Stimulated activated CD8-positive, alpha-beta memory T cell treated with anti-CD3 and anti-CD28 coated beads, Interleukin-4, amount 100 ng/mL, for 4 hours (primary cell): ENCODE measurements at places on chromosomes 2 and 18.

DNA sequence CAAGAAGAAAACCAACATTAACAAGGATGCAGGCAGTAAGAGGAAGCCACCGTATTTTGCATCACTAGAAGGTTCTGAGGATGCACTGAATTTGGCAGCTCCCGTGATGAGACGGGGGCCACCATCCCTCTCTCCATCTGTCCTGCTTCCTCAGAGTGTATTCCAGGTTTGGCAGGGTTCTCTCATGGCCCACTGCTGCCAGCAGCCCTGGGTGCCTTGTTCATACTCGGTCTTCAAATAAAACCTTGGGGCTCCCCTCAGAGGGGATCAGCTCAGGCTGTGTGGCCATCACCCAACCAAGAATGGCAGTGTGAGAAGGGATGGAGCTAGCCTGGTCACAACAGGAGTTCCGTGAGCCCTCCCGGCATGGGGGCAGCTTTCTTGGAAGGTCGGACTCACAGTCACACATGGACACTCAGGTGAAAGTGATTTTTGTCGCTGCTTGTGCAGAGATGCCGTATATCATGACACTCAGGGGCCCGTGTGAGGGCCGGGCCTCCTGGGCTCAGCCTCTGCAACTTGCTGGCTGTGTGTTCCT is 12.8 kb upstream of the MBP start:
- no peak for DNase-seq

- no peak for DNase-seq
These were observed 152.8 kb upstream of the RIOK3 start for GRCh38 chr18:23300231-23300805.

- DNase-seq, result no peak
These were observed 304.4 kb upstream of the SLC39A10 start for GRCh38 chr2:195352581-195352980.

DNA sequence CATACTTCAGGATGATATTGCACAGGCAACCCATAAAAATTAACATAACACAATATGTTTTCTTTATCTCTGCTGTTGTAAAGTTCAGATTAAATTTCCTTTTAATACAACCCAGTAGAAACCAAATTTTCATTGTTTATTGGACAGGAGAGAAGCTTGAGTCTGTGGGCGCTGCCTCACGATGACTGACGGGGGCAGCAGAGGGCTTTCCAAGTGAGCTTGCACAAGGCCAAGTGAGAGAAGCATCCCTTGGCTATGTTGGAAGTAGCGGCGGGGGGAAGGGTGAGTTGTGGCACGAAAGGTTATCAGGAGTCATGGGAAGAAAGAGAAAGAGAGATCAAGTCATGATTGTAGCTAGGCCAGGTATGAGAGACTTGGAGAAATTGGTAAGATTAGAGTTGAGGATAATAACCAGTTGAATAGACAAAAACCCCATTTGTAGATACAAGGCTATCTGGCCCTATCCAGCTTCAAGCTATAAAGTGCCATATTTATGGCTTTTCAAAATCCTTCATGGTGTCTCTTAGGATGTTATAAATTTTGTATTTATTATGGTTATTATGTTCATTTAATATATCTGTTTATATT is 413.7 kb upstream of the FAM98A start:
- no peak for DNase-seq

DNA sequence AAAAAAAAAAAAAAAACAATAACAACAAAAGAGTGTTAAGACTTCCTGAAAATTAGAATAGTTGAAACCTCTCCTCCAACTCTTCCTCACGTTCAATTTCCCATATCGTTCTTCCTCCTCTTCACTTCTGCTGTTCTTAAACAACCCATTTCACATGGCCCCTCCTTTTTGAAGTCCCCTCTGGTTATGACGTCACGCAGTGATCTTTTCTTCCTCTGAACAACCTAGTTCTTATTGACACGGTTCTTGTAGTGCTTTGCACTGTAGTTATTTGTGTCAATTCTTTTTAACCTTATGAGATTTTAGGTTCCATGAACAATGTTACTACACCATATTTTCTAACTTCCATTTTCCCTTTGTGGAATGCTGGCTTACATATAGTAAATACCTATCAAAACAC is 69.5 kb upstream of the RGPD4 start:
- DNase-seq, result no peak

DNA sequence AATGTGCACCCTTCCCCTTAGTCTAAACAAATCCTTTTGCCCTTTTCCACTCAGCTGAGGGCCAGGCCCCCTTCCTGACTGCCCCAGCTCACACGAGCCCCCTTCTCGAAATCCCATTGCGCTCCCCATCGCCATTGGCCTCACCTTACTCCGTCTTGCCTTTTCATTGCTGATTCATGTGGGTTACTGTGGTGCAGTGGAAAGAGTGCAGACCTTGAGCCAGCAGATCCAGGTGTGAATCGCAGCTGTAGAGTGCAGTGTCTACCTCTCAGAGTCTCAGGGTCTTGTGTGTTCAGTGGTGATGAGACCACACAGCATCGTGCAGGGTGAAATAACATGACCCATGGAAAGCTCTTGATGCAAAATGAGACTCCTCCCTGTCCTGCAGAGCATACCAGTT is 132.4 kb upstream of the APCDD1 start:
- no peak for DNase-seq

- no peak for DNase-seq
These were observed 223.4 kb upstream of the RND3 start for GRCh38 chr2:150710916-150711315.

DNA sequence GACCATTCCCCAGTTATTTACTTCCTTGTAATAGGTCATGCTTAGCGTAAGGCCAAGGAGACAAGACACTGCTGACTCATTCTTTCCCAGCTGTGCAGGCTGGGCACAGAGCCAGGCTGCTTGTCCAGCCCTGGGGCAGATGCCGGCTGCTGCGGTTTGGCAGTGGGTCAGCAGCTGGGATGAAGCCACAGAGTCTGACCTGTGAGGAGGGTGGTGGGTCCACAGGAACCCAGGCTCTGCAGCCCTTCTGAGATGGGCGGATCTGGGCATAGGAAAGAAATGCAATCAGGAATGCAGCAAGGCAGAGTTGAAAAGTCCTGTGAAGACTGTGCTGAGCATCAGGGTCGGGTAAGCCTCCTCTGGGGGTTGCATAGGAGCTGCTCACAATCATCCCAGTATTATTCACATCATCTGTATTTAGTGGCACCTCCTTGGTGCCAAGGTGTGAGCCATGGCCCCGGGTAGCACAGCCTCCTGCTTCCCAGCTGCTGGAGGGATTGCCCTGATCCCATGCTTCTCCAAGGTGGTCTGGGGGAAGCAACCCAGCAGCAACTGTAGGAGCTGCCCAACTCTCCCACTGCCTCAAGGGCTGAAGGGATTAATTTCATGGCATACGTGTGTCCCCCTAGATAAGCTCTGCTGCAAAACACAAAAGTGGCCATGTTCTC is 139.0 kb downstream of the DDX1 start:
- DNase-seq, result no peak

DNA sequence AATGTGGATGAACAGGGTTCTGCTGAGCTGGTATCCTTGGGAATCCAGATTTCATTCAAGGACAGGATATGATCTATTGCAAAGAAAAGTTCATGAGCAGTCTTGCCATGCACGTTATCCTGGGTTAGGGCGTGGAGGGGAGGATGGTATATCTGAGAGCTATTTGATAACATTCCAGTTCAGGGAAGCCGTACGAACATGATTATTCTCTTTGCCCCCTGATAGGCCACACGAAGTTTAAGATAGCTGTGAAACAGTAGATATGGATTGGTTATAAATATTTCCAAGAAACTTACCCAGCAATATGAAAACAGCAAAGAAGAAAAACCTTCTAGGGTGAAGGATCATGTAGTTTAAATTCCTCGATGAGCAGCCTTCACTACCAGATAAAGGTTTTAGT is 171.9 kb downstream of the LTBP1 start:
- DNase-seq, result no peak
